ENCODE measurements at places on chromosomes 11 and 22.

- DNase-seq = no peak
Measured at GRCh38 chr11:102891736-102892135, 17.0 kb upstream of the MMP12 start.

- DNase-seq = no peak
Measured at GRCh38 chr11:62980133-62980760, 4.5 kb downstream of the SLC22A6 start.

- DNase-seq = no peak
Measured at GRCh38 chr11:45486461-45486860, 179.0 kb downstream of the CHST1 start.

DNA sequence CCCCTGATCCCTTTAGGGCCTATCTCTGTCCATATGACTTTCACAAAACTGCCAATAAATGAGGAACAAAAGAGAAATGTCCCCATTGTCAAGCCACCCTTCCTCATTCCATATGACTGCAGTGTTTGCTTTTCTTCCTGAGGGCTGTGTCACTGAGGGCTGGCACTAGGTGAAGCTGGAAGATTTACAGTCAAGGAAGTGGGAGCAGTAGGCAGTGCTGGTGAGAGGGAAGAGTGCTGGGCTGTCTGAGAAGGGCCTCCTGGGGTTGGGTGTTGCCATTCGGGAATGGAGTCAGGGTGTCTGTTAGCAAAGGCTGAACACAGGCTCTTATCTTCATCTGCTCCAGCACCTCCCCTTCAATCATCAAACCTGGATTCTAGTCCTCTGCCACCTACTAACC, 30.9 kb downstream of the INSC start:
- no peak for DNase-seq

DNA sequence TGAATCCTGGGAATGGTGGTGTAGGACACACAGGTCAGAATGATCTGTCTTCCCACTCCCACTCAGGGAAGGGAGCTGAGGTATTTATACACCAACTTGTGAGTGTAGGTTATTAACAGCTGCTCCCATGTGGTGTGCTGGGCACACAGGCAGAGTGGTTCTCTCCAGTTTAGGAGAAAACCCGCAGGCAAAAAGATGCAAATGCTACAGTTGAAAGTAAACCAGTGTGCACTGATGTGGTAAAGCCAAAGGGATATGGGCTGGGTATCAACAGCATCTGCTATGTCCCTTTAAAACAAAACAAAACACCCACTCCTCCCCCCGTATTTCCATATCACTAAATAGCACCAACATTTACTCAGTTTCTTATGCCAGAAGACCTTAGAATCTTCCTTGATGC, 75.4 kb upstream of the SYT13 start:
- DNase-seq = no peak

GRCh38 chr11:88353835-88354496, 16.4 kb upstream of the CTSC start:
- DNase-seq = no peak

- DNase-seq = no peak
Measured at GRCh38 chr11:11669233-11669846, 47.5 kb upstream of the GALNT18 start.

GRCh38 chr11:82889133-82890001, 10.9 kb downstream of the PRCP start:
- no peak for DNase-seq

DNA sequence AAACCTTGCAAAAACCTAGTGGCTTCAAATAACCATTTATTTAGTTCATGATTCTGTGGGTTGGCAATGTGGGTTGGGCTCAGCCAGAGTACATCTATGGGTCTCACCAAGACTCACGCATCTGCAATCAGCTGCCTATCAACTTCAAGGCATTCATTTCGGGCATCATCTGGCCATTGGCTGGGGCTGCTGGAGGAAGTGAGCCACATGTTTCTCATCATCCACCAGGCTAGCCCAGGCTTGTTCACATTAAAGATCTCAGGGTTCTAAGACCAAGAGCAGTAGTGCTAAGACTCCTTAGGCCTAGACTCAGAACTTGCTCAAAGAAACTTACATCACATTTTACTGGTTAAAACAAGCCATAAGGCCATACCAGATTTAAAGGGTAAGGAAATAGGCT, 478.9 kb upstream of the ARHGAP42 start:
- no peak for DNase-seq

- DNase-seq = no peak
Measured at GRCh38 chr11:6476571-6476970, 2.8 kb upstream of the TRIM3 start.
